ENCODE measurements at places on chromosomes 16 and 17. TPM values are rescaled to one million over a fixed set of nuclear protein-coding genes. Genes with fewer than 3 reads are reported as not detected.

GRCh38 chr17:1965556-1966273, 59.4 kb downstream of the RTN4RL1 start:
- no peak overlapping the region for H3K4me3 ChIP-seq
- no peak for DNase-seq
- peaks cover 21% of the 10 kb centered on the region for H3K4me1 ChIP-seq
- H3K27me3 ChIP-seq, result peaks cover 5% of the 10 kb centered on the region
- H3K36me3 ChIP-seq, result no peaks in the 10 kb centered on the region
- no peak overlapping the region for H3K27ac ChIP-seq

DNA sequence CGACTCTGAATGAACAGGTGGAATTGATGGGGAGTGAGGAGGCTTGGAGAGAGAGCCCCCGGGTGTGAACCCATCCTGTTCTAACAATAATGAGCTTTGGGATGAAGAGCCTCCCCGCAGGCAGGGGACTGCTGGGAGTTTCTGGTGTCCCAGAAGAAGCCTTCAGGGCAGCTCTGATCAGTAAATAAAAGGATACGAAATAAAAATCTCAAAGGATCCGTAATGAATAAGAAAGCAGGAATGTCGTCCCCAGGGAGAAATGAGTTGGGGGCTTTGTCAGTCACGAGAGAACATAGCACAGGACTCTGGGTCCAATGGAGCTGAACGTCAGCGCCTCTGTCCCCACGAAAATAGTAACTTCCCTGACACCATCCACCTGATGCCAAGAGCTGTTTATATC, 113.4 kb downstream of the PITPNC1 start:
- no peak for DNase-seq
- no peak overlapping the region for H3K27ac ChIP-seq
- peaks cover 89% of the 10 kb centered on the region for H3K4me1 ChIP-seq
- no peak overlapping the region for H3K4me3 ChIP-seq

GRCh38 chr16:11673091-11674000, 5.1 kb downstream of the SNN start:
- H3K4me1 ChIP-seq, result peaks cover 68% of the 10 kb centered on the region
- no peak for DNase-seq
- H3K27ac ChIP-seq, result peak overlapping the region; percentile 88

DNA sequence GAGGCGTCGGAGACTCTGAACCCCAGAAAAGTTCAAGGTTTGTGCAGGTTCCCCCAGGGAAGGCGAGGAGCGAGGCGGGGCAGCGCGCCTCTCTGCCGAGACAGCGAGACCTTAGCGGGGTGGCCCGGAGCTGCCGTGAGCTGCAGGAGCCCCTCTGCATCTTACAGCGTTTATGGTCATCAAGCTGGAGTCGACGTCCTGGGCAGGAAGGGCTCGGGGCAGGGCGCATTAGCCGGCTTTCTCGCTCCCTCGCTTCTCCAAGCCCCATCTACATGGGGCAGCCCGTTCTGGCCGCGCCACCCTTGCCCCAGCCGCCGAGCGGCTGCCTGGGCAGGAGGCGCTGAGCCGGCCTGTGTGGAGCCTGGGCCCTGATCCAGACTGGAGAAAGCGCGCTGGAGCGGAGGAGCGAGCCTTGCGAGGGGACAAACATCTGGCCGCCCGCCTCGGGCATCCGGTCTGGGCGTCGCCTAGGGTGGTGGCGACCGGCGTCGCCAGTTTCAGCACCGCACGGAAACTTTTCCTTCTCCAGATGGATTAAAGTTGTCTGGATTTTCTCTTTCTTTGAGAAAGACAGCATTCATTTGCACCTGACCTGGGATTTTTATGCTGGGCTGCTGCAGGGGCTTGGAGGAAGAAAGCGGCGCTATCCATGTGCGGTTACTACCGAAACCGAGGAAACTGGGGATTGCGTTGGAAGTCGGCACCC, 750 bp downstream of the TMEM132E start:
- peaks cover 27% of the 10 kb centered on the region for H3K4me1 ChIP-seq
- H3K27ac ChIP-seq, result no peak overlapping the region
- H3K4me3 ChIP-seq, result peak overlapping the region; percentile 93
- DNase-seq, result no peak
- peaks cover 83% of the 10 kb centered on the region for H3K27me3 ChIP-seq

- H3K4me3 ChIP-seq, result no peak overlapping the region
- H3K4me1 ChIP-seq, result peaks cover 7% of the 10 kb centered on the region
- H3K27ac ChIP-seq, result no peak overlapping the region
- H3K27me3 ChIP-seq, result no peaks in the 10 kb centered on the region
- no peak for DNase-seq
These were observed 158.6 kb downstream of the C16orf78 start for GRCh38 chr16:49531931-49532840.

DNA sequence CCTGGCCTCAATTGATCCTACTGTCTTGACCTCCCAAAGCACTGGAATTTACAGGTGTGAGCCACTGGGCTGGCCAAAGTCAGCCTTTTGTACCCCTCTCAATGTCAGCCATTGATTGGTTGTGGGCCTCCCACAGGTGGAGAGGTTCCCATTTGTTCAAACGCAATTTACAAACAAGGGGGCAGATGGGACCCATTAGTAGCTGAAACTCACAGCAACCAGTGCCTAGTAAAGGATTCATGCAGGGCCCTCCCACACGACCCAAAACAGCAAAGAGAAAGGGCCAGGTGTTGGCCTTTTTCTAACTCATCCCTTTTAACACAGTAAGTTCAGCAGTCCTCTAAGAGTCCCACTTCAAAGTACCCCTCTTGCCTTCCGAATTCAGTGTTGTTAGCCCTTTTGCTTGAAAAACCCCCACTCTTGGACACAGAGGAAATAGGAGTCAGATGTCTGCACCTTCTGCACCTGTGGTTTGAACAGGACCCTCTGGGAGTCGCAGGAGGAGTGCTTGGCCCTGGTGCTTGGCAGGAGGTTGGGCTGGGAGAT, 89.2 kb downstream of the PITPNC1 start:
- DNase-seq, result no peak
- H3K4me1 ChIP-seq, result peaks cover 81% of the 10 kb centered on the region
- peaks cover 2% of the 10 kb centered on the region for H3K36me3 ChIP-seq
- no peaks in the 10 kb centered on the region for H3K27me3 ChIP-seq
- peak overlapping the region; percentile 96 for H3K27ac ChIP-seq

DNA sequence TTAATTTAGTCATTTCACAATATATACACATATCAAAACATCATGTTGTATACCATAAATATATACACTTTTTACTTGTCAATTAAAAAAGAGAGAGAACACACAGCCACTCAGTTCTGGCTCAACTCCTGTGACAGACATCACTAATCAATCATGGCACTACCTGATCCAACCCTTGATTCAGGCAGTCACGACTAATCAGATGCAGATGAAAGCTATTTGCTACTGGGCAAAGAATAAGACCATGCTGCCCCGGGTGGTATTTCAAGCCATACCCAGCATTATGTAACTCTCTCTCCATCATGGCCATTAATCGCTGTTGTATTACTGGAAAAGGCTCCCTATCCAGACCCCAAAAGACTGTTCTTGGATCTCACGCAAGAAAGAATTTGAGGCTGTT, 345.7 kb downstream of the HAPSTR1 start:
- H3K4me1 ChIP-seq, result no peaks in the 10 kb centered on the region
- DNase-seq, result no peak
- no peak overlapping the region for H3K4me3 ChIP-seq
- peaks cover 4% of the 10 kb centered on the region for H3K27me3 ChIP-seq
- no peaks in the 10 kb centered on the region for H3K36me3 ChIP-seq

Gene TBC1D3
- not detected for polyA plus RNA-seq

Gene RASD1
- polyA plus RNA-seq, result 0.35 TPM

Gene KRTAP1-1
- not detected for polyA plus RNA-seq

DNA sequence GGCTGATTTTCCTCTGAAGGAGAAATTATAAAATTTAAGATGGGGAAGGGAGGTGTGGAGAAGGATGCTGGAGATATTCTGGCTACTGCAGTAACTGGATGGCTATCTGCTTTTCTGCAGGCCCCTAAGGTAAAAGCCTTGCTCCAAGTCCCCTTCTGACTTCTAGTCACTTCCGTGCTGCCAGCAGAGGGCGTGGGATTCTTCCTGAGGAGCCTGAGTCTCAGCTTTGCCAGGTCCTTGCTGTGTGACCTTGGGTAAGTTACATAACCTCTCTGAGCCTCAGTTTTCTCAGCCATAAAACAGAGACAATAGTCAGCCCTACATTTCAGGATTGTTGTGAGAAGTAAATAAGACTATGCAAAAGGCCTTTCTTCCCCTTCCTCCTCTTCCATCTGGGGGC, 24.3 kb upstream of the TMEM220 start:
- H3K36me3 ChIP-seq, result no peaks in the 10 kb centered on the region
- no peaks in the 10 kb centered on the region for H3K4me1 ChIP-seq
- H3K4me3 ChIP-seq, result no peak overlapping the region
- no peak for DNase-seq
- H3K27ac ChIP-seq, result no peak overlapping the region
- H3K27me3 ChIP-seq, result no peaks in the 10 kb centered on the region

DNA sequence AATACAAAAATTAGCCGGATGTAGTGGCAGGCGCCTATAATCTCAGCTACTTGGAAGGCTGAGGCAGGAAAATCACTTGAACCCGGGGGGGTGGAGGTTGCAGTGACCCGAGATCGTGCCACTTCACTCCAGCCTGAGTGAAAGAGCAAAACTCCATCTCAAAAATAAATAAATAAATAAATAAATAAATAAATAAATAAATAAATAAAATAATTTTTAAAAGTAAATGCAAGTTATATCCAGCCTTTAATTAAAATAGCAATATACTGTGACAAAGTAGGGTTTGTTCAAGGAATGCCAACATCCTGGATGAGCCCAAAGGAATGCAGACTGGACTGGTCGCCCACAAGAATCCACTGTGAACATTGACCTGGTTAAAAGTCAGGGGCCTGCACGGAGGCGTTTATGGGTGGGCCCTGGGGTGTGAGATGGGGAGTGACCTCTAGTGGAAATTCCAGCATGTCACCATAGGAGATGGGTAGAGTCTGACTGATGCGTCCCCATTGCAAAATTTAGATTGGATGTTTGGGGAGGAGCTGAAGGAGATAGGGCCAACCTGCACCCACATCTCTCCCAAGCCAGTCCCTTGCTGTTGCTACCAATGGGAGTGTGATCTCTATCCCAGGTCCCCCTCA, 9.7 kb upstream of the PIK3R5 start:
- no peak overlapping the region for H3K4me3 ChIP-seq
- H3K4me1 ChIP-seq, result no peaks in the 10 kb centered on the region
- peaks cover 2% of the 10 kb centered on the region for H3K36me3 ChIP-seq
- no peak overlapping the region for H3K27ac ChIP-seq

- DNase-seq, result no peak
- peaks cover 27% of the 10 kb centered on the region for H3K36me3 ChIP-seq
- no peaks in the 10 kb centered on the region for H3K4me1 ChIP-seq
- no peak overlapping the region for H3K4me3 ChIP-seq
These were observed 51.3 kb upstream of the FA2H start for GRCh38 chr16:74825941-74826340.

DNA sequence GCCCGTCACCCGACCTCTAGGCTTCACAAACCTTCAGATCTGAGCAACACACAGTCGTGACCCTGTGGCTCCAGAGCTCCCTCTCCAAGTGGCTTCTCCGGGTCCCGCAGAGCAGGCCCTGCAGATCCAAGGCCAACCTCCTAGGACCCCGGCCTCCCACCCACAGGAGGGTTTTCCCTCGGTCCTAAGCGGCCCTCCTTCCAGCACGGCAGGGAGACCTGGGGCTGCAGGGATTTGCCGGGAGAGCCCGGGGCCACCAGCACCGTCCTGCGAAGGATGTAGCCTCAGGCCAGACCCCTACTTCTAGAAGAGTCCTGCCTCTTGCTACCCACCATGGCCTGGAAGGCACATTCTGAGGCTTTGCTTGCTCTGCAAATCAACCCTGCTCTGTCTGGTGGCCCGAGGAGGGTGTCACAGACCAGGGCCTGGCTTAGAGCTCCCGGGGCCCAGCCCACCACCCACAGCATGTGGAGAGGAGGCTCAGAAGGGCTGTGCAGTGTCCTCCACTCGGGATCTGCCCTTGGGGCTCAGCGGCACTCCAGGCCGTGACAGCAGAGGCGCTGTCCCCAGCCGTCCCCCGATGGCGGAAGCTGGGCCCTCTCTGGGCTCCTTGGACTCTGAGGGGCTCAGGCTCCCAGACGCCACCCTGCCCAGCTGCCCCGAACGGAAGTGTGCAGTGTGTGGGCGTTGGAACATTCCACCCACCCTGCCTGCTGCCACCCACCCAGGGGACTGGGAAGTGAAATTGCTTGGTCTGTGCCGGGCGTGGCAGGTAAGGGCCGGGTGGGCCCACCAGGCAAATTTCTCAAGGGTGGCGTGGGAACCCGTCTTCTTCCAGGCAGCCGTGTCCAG, 28.8 kb upstream of the ACSF3 start:
- no peak overlapping the region for H3K27ac ChIP-seq
- no peaks in the 10 kb centered on the region for H3K36me3 ChIP-seq
- DNase-seq, result no peak

Gene STUB1
- 135 TPM for polyA plus RNA-seq

GRCh38 chr17:31518478-31518877, 127.0 kb downstream of the RAB11FIP4 start:
- peaks cover 47% of the 10 kb centered on the region for H3K4me1 ChIP-seq
- peaks cover 48% of the 10 kb centered on the region for H3K36me3 ChIP-seq

GRCh38 chr17:37187262-37187661, 188.5 kb upstream of the C17orf78 start:
- H3K4me1 ChIP-seq, result no peaks in the 10 kb centered on the region
- H3K36me3 ChIP-seq, result peaks cover 40% of the 10 kb centered on the region
- no peak for DNase-seq
- no peak overlapping the region for H3K27ac ChIP-seq

DNA sequence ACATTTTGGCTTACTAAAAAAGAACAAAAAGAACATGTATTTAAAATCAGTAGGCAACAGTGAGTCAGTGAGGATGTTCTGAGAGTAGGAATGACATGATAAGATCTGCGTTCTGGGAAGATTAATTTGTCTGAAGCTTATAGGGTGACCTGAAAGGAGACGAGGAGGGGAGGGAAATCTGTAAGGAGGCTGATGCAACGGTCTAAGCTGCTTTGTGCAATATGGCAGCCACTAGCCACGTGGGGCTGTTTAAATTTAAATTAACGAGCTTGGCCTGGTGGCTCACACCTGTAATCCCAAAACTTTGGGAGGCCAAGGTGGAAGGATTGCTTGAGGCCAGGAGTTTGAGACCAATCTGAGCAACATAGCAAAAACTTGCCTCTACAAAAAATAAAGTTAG, 181.6 kb upstream of the CACNG3 start:
- H3K4me1 ChIP-seq, result peaks cover 33% of the 10 kb centered on the region
- no peak overlapping the region for H3K4me3 ChIP-seq
- H3K27me3 ChIP-seq, result no peaks in the 10 kb centered on the region
- no peaks in the 10 kb centered on the region for H3K36me3 ChIP-seq
- DNase-seq, result no peak
- H3K27ac ChIP-seq, result no peak overlapping the region

DNA sequence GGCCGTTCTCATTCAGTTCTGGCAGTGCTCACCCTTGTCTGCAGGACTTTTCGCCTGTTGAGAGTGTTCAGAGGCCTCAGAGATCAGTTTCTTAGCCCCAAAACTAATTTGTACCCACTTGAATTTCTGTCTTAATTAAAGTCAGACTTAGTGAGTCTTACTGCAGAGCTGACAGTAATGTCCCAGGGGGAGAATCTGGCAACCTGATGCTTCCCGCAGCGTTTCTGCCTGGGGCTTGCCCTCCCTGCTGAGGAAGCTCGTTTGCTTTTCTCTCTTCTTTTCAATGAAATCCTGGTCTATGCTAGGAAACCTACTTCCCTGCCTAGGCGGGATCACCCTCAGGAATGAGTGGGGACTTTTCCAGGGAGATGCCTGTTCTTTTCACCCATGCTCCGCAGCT, 25.3 kb downstream of the DBNDD1 start:
- H3K27ac ChIP-seq, result no peak overlapping the region
- no peak overlapping the region for H3K4me3 ChIP-seq
- H3K27me3 ChIP-seq, result no peaks in the 10 kb centered on the region
- no peak for DNase-seq
- peaks cover 11% of the 10 kb centered on the region for H3K36me3 ChIP-seq
